Ureter (tissue), 1 donor: ENCODE measurements at places on chromosomes 16 and 17. TPM values are rescaled to one million over a fixed set of nuclear protein-coding genes. Genes with fewer than 3 reads are reported as not detected.

DNA sequence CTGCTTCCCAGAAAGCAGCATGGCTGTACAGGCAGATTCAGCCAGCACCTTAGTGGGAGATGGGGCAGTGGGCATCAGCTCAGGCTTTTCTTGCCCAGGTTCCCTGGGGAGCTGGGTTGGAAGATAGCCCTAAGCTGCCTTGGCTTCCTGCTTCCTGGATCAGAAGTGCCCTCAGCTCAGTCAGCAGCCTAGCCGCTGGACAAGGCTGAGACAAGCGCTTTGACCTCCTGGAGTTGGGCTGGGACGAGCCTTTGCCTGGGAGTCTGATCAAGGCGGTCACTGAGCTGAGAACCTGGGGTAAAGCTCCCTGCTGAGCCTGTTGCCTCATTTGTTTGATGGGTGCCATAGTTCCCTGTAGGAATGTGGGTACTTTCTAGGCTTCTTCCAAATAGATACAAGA, 190.0 kb downstream of the RAB11FIP4 start:
- DNase-seq, result no peak

ARHGAP44 gene
- total RNA-seq, result 8.8 TPM

- no peak for DNase-seq
These were observed 130.2 kb upstream of the CHMP6 start for GRCh38 chr17:80861418-80861815.

- DNase-seq, result no peak
These were observed 6.2 kb downstream of the MAP3K14 start for GRCh38 chr17:45310380-45311324.

DNA sequence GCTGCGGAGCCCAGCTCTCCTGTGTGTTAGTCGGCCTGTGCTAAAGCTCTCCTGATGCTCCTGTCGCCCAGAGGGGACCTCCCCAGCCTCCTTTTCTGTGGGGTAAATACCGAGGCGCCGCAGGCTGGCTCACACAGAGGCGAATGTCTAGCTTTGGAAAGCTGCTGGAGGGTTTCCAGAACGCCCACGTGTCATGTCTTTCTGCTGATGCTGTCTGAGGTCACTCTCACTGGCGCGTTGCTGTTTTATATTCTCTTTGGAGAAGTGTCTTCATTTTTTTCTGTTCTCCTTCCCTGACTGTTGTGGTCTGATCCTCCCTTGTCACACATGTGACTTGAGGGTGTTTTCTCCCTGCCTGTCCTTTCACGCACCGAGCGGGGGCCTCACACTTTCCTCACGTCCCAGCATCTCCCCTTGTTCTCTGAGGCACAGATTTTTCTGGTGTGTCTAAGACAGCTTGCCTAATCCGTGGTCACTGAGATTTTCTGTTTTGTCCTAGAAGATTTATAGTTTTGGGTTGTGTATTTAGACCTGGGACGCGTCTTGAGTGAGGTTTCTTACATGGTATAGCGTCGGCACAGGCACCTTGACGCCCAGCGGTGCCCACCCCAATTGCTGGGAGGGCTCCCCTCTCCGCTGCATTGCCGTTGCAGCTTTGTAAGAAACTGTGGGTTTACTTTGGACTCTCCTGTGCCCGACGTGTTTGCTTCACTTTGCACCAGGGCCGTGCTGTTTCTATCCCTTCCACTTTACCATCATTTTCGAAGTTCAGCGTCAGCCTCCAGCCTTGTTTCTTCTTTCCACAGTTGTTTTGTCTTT, 92.1 kb upstream of the ZNF750 start:
- no peak for DNase-seq

DNA sequence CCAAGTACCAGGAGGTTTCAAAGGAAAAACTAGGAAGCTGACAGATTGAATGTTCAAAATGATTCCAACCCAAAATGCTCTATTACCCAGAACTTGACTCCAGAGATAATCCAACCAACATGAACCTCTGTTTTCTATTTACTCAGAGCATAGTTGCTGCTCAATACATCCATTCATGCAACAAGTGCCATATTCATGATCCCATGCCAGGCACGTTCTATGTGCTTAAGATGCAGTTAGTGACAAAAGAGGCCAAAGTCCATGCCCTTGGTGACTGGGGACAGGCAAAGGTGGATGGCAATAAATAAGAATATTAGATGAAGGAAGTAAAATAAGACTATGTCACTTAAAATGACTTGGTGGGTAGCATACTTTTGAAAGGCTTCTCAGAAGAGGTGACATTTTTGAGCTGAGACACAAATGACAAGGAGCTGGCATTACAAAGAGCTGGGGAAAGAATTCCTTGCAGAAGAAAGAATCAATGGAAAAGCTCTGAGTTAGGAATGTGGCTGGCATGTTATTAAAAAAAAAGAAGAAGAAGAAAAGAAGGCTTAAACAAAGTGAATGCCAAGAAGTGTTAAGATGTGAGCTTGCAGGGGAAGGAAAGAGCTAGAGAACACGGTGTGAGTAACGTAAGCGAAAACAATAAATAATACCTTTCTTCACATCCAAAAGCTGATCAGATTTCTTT, 34.5 kb downstream of the TOX3 start:
- DNase-seq, result no peak

GRCh38 chr16:74737521-74737920, 36.9 kb upstream of the MLKL start:
- no peak for DNase-seq

KRTAP4-3 gene
- total RNA-seq, result not detected

DNA sequence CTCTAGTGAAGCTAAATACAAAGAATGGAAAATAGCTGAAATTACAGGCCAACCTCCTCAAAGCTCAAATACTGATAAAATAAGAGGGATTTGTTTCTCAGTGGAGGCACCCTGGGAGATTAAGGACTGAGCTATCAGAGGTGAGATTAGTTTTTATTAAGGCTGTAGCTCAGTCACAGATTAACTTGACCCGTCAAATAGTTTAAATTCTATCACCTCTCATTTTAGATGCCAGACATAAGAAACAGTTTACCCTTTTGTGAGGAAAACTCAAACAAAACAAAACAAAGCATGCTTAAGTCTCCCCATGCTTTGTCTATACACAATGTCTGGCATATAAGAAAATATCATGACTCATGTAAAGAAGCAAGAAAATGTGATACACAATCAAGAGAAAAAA, 208.3 kb upstream of the PMFBP1 start:
- DNase-seq, result no peak

- no peak for DNase-seq
These were observed 330.0 kb upstream of the SOX9 start for GRCh38 chr17:71790791-71791190.

DNA sequence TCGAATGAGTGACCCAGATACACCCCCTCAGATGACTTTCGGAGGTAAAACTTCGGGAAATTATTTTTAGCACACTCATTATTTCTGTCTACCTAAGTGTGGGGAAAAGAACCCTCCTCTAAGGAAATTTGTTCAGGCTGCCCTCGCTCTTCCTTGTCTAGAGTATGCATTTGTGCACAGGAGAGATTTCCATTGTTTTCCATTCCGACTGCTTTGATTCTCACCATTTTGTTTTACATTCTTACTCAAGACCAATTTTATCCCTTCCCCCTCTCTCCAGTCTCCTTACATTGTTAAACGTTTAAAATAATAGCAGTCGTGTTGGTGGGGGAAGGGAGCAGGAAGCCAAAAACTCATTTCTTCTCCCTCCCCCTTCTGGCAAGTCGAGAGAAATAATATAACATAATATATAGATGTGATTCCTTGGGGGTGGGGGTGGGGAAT, 1.5 kb upstream of the CHD3 start:
- DNase-seq, result no peak

GRCh38 chr16:70441406-70441990, 2.6 kb upstream of the ST3GAL2 start:
- DNase-seq, result no peak

GUCY2D gene
- 0.81 TPM for total RNA-seq

CCL4 gene
- total RNA-seq, result 6.1 TPM

ADAD2 gene
- total RNA-seq, result 0.42 TPM

TMIGD1 gene
- total RNA-seq, result not detected

GRCh38 chr17:79781736-79782575, 4.0 kb downstream of the CBX2 start:
- no peak for DNase-seq

GRCh38 chr16:67766291-67766690, 40.1 kb downstream of the RANBP10 start:
- no peak for DNase-seq

KRTAP4-9 gene
- not detected for total RNA-seq

KCNJ12 gene
- total RNA-seq, result 1.6 TPM

IL17C gene
- not detected for total RNA-seq

- no peak for DNase-seq
These were observed 149.7 kb downstream of the SNX29 start for GRCh38 chr16:12126091-12126806.

GRCh38 chr17:67126983-67127382, 82.6 kb downstream of the CACNG1 start:
- no peak for DNase-seq

GRCh38 chr17:31579265-31579664, 187.8 kb downstream of the RAB11FIP4 start:
- DNase-seq, result no peak

DNA sequence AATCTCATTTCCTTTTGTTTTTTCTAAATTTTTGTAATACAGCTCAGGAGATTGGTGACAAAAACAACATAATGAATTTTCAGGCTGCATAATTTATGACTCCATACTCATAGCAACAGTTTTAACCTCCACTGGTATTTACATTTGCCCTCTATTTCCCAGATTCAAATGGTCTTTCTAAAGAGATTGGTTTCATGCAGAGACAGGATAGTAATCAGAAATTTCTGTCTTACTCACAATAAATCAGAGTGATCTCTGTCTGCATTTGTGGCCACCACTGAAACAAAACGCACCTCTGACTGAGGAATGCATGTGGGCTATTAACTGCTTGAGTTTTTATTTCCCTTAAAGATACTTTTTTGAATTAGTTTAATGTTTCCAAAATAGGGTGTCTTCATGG, 1526.0 kb downstream of the CDH8 start:
- no peak for DNase-seq

DNA sequence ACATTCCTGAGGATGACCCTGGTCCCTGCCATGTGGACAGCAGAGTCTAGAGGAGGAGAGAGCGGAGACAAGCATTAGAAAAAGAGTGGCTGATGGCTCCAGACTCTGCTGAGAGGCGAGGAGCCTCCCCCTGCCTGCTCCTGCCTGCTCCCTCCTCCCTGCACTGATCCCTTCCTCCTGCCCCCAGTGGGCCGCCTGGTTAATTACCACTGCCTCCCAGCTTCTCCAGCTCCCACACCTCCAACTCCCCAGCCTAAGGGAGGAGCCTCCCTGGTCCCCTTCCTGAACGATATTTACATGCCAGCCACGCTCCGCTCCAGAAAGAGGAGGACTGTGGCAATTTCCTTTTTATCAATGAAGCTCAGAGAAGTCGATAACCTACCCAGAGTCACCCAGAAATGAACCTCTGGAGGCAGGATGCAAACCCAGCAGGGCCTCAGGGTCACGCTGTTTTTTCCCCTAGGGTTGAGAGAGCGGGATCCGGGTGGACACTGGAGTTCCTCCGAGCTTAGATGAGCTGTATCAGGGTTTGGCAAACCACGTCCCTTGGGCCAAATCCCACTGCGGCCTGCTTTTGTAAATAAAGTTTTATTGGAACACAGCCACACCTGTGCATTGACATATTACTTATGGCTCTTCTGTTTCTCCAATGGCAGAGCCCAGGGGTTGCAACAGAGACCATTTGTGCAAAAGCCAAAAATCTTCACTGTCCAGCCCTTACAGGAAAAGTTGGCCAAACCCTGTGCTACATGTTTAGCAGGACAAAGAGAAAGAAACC, 27.1 kb upstream of the JPH3 start:
- no peak for DNase-seq

GRCh38 chr17:37483311-37484039, 6.2 kb upstream of the DUSP14 start:
- no peak for DNase-seq

- no peak for DNase-seq
These were observed 287.3 kb downstream of the WWOX start for GRCh38 chr16:78386557-78387324.

- no peak for DNase-seq
These were observed 5.9 kb upstream of the UTP6 start for GRCh38 chr17:31907342-31907962.

GRCh38 chr16:27462200-27462845, 60.3 kb downstream of the IL21R start:
- no peak for DNase-seq

NEK8 gene
- 14.9 TPM for total RNA-seq

GRCh38 chr16:89331371-89332109, 114.0 kb downstream of the ZNF778 start:
- DNase-seq, result no peak
